Hematopoietic multipotent progenitor cell treated with erythropoietin and hydrocortisone succinate and interleukin-3 and kit ligand, for 8 days (in vitro differentiated cells): ENCODE measurements at places on chromosomes 2 and 18.

GRCh38 chr18:59917422-59917821 lies 17.6 kb downstream of the PMAIP1 start:
- DNase-seq: peak; percentile 41

DNA sequence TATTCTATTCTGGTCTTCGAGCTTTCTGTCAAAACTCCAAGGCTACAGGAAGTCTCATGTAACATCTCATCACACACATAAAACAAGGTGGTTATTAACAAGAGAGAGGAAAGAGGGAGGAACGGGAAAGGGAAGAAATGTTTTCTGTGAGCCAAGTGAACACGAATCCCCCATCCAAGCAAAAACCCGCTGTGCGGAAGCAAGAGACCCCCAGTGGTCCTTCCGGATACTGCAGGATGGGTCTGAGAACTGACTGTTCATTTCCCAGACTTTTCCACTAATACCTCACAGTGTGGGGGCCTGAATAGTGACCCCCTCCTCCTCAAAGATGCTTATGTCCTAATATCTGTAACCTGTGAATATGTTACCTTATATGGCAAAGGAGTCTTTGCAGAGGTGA lies 19.0 kb upstream of the DIPK1C start:
- peak; percentile 13 for DNase-seq

DNA sequence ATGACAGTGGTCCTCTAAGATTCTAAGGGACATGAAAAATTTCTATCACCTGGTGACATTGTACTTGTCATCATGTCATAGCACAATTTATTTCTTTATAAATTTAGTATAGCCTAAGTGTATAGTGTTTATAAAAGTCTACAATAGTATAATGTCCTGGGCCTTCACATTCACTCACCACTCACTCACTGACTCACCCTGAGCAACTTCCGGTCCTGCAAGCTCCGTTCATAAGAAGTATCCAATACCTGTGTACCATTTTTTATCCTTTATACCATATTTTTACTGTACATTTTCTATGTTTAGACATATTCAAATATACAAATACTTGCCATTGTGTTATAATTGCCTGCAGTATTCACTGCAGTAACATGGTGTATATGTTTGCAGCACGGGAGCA lies 72.8 kb upstream of the DSEL start:
- no peak for DNase-seq

DNA sequence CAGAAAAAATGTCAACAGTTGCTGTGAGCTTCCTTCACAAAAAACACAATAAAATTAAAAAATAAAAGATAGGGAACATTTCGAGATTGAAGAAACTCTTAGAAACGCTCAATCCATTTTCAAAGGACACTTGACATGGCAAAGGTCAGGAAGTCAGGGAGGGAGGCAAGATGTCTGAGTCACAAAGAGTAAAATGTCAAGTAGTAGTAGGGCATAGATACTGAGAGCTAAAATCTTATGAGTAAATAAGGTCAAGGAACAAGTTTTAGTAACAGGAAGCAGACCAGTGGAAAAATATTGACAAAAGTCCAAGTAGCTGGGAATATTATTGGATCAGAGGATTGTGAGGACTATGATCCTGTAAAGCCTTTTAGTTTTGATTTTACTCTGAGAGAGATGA lies 495.6 kb downstream of the TMX3 start:
- DNase-seq: no peak

DNA sequence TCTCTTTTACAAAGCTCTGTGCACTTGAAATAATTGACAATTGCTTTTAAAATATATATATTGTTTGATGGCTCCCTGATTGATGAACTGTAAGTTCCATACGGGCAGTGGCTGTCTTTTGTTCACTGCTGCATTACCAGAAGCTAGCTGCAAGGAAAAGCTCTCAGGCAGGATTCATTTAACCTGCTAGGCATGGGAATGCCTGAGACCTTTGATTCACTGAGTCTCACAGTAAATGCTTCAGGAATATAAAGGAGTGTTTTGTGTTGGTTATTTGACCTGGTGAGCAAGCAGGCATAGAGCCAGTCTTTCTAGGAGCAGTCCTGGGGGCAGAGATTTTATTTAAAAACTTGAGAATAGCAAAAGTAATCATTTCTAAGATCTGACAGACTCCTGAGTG lies 193.2 kb upstream of the ITGA4 start:
- DNase-seq: no peak

GRCh38 chr18:56836173-56836572 lies 185.0 kb downstream of the WDR7 start:
- no peak for DNase-seq

GRCh38 chr18:46070815-46071652 lies 1.0 kb downstream of the PSTPIP2 start:
- DNase-seq: peak; percentile 53

- peak; percentile 20 for DNase-seq
Observed at GRCh38 chr2:179751163-179751809, 110.1 kb downstream of the ZNF385B start.

- DNase-seq: no peak
Observed at GRCh38 chr2:190626641-190627210, 22.2 kb upstream of the NAB1 start.

DNA sequence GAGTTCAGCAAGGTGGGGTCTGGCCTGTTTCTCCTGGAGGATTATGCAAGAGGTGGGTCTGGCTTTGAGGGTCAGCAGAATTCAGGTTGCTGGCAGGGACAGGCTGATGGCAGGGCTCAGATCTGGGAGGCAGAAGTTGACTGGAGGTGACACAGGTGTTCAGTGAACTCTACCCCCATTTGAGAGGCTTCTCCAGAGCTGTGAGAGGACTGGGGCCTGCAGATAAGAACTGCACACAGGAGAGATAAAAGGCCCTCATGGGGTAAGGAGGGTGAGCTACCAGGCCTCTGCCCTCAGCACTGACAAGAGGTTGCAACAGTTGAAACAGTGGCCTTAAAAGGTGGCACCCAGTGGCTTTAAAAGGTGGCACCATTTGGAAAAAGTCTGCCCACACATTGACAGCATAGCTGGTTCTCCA lies 13.1 kb downstream of the MOCOS start:
- DNase-seq: peak; percentile 84

GRCh38 chr2:29246383-29247300 lies 131.4 kb downstream of the CLIP4 start:
- no peak for DNase-seq

- DNase-seq: no peak
Observed at GRCh38 chr2:227565080-227565479, 33.6 kb upstream of the SCYGR2 start.

- DNase-seq: no peak
Observed at GRCh38 chr2:232400256-232401015, 6.2 kb upstream of the ALPG start.

DNA sequence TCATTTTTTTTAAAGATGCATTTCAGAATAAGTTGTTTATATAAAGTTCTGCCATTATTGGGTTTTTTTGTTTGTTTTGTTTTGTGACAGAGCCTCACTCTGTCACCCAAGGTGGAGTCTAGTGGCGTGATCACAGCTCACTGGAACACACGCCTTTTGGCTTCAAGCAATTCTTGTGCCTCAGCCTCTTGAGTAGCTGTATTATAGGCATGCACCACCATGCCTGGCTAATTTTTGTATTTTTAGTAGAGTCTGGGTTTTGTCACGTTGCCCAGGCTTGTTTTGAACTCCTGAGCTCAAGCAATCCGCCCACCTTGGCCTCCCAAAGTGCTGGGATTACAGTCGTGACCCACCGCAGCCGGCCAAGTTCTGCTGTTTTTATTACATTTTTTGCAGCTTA lies 72.3 kb downstream of the R3HDM1 start:
- no peak for DNase-seq

DNA sequence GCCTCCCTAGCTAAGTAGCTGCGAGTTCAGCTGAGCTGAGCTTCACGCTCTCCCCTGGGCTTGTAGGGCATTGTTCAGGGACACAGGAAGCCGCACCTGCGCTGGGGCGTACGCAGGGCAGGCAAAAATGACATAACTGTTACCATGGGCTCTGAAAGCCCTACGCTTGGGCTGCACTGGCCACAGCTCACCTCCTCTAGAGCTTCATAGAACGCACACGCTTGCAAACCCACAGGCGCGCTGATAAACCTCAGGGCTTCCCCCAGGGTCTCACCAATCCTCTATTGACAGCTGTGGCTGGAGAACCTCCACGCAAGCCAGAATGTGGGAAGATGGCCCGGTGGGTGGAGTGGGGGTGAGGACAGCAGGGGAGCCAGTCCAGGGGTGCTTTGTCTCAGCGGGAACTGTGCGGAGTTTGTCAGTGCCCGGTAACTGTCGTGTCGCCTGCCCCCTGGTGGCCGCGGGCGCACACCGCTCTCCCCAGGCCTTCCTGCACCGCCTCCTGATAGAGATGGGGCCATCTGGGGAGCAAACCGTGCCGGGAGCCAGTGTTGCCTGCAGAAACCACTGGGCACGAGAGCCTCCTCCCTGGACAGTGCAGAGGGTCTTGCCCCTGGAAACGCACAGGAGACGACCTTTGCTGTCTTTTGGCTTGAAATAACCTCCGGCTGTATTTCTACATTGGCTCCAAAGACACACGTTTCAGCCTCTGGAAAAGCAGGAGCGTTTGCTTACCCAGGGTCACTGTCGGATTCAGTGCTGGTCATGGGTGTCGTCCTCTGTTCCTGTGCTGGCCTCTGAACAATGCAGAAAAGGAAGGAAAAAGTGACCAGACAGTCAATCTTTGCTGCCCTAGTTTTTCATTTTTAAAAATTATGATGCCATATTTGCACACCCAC lies 17.0 kb upstream of the CIDEA start:
- DNase-seq: peak; percentile 61

DNA sequence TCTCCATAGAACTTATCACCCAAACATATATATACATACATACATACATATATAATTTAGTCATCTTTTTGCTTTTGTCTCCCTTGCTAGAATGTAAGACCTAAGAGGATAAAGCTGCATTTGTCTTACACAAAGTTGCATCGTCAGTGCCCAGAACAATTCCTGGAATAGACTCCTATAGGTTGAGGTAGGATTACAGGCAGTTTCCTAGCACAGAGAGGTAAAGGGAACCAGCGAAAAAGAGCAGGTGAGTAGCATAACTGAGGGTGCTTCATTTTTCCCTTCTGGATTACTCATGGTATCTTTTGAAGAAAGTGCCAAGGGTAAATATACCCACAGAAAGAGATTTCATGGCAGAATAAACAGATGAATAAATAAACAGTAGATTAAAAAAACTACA lies 68.1 kb upstream of the AMMECR1L start:
- no peak for DNase-seq

- no peak for DNase-seq
Observed at GRCh38 chr2:66815886-66816285, 381.0 kb downstream of the MEIS1 start.

DNA sequence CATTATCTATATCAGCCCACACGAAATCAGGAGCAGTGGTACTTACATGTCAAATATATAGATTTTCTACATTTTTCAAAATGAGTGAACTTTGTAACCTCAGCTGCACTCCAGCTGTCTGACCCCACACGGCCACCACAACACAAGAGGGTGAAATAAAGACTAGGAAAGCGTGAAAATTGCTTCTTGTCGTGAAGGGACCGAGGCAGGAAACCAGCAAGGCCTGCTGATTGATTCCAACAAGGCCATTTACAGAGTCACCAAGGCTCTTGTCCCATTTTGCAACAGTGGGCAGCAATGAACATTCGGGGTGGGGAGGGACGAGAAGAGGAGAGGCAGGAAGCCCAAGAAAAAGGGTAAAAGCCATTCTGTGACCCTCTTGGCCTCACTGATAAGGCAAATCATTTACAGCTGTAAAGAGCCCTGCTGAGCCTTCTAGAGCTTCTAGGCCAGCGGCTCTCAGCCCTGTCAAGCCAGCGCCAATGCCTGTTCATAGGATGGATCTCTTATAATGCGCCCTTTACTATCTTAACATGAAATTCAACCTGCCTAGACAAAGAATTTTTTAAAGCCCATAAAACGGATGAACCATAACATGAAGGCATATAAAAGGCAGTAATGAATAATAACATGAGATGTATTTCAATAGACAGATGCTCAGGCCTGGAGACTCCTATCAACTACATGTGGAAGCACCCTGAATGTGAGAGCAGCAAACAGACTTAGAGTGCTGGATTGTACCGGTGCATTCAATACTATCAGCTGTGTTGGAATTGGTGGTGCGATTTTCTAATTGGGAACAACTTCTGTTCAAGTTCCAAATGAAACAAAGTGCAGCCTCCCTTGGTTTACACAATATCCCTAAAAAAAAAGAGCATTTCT lies 269.0 kb downstream of the CDCA7 start:
- no peak for DNase-seq

- DNase-seq: no peak
Observed at GRCh38 chr2:188835821-188836220, 138.4 kb upstream of the COL3A1 start.

DNA sequence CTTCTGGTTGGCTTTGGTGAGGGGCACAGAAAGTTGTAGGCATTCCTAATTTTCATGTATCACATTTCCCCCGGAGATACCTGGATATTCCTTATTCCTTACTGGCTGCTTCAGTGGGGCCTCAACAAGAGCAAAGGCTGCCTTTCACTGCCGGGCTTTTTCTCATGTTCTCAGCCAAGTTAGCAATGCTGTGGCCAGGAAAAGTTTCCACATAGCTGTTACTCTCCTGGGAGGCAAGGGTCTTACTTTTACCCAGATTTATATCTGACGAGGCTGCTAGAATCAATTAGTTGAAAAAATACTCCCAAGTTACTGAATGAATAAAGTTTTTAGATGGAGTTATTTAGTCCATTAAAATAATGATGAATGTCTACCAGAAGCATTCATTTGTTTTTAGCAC lies 230.5 kb downstream of the ZNF407 start:
- DNase-seq: no peak

DNA sequence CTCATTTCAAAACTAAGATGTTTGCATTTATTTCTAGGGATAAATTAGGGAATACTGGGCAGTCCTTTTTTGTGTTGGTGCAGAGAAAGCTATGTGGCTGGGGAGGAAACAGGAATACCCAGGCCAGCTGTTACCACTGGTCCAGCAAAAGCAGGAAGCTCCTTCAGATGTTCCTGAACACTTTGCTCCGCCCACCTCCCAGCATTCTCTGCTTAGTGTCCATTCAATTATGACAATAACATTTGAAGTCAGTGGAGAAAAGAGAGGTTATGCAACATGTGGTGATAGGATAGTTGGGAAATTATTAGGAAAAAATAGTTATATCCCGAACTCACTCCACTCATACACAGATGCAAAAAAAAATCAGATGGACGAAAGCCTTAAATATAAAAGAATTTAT lies 22.1 kb upstream of the ARPC2 start:
- no peak for DNase-seq

GRCh38 chr2:204613635-204614034 lies 68.4 kb downstream of the PARD3B start:
- no peak for DNase-seq

GRCh38 chr2:73772819-73773218 lies 7.1 kb downstream of the DUSP11 start:
- DNase-seq: peak; percentile 16

GRCh38 chr2:144162652-144163051 lies 357.3 kb downstream of the ZEB2 start:
- DNase-seq: peak; percentile 47
